ENCODE measurements at places on chromosomes 1 and 21.

DNA sequence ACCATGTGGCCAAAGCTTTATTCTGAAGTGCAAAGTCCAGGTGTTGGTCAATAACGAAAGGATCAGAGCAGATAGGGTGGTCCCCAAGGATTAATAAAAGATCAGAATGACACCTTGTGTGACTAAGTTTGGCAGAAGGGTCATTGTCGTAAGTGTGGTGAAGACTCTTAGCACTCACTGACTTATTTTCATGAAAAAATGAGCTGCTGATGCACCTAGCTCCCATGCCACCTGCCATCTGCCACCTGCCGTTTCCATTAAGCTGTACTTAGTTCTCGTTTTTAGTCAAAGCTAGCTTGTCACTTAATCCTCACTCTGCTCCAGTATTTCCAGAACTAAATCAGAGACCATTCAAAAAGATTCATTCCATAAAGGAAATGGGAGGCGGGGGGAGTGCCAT is 112.6 kb downstream of the SEC16B start:
- no peak for DNase-seq

DNA sequence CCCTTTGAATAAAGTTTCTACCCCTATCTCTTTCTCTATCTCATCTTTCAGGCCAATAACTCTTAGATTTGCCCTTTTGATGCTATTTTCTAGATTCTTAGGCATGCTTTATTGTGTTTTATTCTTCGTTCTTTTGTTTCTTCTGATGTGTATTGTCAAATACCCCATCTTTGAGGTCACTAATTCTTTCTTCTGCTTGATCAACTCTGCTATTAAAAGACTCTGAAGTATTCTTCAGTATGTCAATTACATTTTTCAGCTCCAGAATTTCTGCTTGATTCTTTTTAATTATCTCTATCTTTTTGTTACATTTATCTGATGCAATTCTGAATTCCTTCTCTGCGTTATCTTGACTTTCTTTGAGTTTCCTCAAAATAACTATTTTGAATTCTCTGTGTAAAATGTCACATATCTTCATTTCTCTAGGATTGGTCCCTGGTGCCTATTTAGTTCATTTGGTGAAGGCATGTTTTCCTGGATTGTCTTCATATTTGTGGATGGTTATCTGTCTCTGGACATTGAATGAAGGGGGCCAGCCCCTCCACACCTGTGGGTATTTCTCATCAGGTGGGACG is 11.2 kb upstream of the CYP2J2 start:
- no peak for DNase-seq

DNA sequence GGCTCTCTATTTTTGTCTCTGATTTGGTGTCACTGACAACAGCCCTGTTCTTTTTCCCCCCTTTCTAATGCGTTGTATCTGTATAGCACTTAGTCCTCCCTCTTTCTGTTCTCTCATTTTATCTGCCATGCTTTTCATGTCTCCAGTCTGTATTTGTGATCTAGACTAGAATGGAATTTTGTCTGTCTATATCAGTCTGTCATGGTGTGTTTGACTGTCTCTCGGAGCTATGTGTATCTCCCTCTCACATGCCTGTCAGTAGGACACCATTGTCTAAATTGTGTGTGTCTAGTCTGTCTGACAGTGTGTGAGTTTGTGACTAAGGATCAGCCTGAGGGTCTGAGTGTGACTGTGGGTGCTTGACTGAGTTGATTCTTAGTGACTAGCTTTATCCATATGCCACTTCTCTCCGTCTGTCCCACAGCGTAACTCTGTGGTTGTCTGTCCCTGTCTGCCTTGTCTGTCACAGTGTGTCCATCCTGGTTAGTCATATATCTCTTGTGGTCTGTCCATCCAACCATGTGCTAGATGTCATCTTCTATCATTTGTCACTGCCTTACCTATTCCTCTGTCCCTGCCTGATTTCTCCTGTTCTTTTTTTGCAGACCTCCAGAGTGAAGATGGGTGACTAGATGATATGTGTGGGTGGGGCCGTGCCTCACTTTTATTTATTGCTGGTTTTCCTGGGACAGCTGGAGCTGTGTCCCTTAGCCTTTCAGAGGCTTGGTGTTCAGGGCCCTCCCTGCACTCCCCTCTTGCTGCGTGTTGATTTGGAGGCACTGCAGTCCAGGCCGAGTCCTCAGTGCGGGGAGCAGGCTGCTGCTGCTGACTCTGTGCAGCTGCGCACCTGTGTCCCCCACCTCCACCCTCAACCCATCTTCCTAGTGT is 1.4 kb upstream of the B4GALT2 start:
- no peak for DNase-seq

GRCh38 chr1:43872280-43872679 is 61.3 kb upstream of the ARTN start:
- no peak for DNase-seq

DNA sequence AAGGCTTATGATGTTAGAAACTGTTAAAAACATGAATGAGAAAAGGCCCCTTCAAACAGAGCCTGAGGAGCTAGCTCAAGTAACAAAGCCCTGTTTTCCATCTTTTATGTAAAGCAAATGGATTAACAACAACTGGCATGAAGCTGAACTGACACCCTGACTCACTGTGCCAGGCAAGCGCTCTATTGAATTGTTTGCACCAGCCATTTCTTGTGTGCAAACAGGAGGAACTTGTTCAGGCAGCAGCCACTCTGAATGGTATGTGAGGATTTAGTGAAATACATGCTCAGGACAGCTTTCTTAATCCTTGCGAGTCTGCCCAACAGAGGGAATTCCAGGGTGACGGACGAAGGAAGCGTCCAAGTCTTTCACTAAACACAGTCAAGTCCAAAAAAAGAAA is 291.1 kb upstream of the ADGRL2 start:
- DNase-seq, result no peak

DNA sequence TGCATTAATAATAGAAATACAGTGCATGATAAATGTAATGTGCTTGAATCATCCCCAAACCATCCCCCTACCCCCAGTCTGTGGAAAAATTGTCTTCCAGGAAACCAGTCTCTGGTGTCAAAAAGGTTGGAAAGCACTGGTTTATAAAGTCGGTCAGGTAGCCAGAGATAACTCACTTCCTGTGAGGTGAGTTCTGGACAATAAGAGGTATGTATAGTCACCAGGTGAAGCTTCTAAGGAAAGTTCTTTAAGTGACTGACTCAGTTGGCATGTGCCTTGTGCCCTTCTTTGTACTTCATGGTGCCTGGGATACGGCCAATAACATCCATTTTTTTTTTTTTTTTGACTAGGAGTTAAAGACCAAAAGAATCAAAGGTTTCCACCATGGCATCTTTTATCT is 103.7 kb downstream of the GPATCH2 start:
- DNase-seq, result no peak

- DNase-seq, result no peak
Observed at GRCh38 chr21:42937960-42938605, 12.7 kb upstream of the ERVH48-1 start.

GRCh38 chr1:227127891-227128290 is 187.8 kb downstream of the COQ8A start:
- DNase-seq, result no peak

DNA sequence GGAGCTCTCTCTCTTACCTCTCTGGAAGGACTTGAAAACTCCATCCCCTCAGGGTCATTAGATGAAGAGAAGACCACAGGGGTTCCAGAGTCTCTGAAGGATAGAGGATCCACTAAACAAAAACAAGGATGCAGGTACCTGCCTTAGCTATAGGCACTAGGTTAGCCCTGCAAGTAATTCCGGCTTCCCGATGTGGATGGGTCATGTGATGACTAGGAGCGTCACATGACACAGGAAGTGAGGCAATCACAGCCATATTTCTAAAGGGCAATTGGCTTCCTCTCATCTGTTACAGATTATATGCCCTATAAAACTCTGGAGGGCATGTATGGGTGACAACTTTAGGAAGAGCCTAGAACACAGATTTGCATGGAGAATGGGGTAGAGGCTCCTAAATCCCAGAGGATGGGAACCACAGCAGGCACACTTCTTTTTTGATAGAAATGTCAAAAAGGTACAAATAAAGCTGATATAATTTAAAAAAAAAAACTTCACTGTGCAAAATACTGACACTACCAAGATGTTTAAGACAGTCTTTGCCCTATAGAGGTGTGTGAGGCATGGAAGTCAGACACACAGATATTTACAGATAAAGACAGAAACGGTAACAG is 14.1 kb downstream of the ENTREP3 start:
- peak; percentile 70 for DNase-seq

DNA sequence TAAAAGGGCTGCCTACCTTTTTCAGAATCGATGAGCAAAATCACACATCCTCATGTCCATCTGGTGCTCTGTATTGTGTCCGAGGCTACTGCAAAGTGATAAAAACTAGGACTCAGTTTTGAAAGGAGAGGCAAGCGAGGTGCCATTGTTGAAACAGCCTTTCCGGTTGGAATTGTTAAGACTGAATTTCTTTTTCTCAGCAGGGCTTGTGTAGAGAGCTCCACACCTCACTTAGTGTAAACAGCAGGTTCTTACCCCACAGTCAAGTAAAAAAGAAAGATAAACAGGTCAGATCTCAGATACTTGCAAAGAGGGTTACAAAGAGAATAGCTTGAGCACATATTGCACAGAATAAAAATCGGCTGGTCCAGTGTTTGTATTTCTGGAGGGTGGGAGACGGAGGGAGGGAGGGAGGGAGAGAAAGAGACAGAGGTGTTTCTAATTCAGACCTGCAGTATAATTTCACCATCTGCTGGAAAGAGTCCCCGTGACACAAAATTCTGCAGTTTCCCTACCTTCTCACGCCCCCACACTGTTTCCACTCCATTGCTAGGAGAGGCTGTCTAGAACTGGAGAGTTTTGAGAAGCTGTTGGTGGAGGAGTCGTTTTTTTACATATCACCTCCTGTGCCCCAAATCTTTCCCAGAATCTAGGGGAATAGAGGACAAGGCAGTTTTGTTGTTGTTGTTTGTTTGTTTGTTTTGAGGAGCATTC is 82.5 kb downstream of the EDEM3 start:
- DNase-seq, result no peak

DNA sequence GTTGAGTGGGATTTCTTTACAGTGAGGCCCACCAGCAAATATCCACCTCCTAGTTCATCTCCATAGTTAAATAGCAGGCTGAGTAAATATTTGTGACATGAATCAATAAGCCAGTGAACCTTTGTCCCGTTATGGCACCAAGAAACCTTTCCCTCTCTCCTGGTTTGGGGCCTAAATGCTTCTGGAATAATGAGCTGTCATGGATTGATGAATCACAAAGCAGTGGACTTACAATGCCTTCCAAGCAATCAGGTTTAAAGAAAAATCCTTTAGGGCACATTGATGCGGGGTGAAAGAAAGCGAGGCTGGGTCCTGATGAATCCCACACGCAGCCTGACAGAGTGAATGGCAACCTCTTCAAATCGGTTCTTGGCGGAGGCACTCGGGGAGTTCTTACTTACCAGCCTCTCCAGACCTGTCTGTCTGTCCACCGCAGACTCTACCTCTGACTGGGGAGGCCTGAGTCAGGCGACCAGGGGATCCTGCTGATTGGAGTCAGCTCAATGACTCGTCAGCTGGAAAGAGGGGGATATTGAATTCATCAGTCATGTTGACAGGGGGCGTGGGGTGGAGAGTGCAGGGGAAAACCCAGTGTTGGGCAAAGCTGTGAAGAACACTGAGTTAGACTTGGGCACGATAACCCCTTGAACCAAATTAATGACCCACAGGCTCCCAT is 247.3 kb downstream of the PLPP3 start:
- no peak for DNase-seq

DNA sequence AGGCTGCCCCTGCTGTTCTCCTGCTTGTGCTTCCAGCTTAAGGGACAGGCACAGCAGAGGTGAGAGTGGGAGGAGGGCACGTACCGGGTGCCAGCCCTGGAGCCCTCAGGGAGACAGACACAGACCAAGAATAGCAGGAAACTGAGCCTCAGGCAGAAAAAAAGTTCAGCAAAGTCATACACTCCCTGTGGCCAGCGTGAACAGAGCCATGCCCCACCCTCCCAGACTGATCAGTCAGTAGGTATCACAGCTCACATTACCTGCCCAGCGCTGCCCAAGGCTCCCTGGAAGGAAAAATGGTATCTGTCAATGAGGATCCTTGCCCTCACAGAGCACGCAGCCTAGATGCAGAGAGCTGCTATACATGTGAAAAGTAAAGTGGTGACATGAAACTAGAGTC is 1.3 kb downstream of the UBL4B start:
- no peak for DNase-seq

GRCh38 chr21:28496517-28496916 is 496.2 kb downstream of the LTN1 start:
- DNase-seq, result no peak

All from stimulated activated CD4-positive, alpha-beta T cell treated with anti-CD3 and anti-CD28 coated beads, Interleukin-2, amount 100 ng/mL, for 24 hours (primary cell).